ENCODE measurements at places on chromosomes 1 and 21.

DNA sequence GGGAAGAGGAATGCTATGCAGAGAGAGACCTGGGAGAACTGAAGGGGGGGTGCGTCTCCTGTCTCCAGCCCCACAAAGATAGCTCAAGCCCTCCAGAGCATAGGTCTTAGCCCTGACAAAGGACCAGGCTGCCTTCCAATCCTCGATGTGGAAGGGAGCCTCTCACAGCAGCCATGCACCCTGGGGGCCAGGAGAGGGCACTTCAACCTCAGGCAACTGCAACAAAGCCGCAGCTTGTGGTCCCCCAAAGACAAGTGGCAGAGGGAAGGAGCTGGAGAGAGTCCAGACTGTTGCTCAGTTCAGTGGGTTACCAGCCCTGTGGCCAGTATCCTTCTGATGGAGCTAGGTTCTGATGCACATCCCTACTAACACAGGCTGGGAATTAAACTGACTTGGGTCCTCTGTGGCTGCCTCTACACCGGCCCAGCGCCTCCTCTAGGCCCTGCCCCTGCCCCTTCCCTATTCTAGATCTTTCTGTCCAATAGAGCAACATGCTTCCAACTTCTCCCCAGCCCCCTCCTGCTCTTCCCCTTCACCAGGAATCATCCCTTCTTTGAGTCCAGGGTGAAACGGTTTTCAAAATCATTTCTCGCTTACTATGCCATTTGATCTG lies 100.7 kb upstream of the SPATA6 start:
- no peak for DNase-seq

DNA sequence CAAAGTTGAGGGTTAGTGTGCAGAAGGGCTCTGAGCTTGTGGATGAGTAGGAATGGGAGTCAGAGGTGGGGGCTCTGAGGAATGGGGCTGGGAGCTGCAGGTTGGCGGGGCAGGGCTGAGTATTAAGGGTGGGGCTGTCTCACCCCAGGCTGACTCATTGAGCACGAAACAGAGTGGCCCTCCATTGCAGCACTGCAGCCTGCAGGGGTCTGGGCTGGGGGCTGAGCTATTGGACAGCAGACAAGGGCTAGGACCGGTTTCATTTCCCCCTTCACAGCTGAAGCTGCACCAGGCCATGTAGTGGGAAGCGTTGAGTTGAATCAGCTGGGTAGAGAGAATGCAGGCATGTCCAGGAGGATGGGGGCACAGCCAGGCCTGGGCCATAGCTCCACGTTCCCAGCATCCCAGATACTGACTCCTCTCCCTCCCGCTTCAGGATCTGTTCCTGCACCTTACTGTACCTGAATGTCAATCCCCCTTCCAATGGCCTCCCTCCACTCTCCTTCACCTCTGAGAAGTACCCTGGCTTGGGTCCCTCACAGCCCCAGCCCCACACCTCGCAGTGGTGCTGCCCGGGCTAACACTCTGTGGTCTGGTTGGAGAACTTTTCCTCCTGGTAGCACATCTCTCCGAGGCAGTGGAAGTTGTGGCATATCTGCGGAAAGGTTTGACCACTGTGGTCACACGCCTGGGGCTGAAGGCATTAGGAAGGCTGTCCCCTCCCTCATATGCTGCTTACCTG lies 4.4 kb upstream of the INPP5B start:
- no peak for DNase-seq

DNA sequence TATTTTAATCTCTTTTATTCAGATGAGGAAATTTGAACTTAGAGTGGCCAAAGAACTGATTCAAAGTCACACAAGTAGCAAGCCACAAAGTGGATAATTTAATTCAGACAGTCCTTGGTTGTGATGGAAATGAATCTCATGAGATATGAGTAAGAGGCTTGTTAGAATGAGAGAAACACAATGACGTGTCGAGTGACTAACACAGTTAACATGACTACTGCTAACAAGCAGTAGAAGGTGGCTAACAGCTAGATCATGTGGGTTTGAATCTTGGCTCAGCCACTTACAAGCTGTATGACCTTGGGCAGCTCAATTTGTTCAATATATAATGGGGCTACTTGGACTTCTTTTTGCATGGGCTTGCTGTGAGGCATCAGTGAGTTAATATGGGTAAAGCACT lies 104.5 kb upstream of the LMO4 start:
- DNase-seq = no peak

DNA sequence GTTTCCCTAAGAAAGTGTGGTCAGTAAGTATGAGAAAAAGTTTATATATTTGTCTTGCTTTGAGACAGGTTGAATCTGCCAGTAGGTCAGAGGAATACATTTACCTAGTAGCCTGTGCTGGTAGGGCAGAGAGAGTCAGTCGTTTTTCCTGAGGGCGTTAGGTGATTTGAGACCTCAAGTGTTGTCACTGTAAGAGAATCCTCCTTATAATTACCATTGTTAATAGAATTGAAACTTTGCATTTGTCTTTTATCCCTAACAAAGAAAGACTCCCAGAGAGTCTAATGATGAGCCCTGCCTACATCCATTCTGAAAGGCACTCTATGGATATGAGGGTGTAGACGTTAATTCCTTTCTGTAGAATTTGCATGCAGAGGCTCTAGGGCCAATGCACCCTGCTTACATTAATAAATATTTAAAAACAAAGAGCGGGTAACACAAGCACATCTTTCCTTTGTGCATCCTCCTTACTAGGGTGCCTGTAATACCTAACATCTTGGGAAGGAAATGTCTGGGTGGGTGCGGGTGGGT lies 16.4 kb downstream of the PBX1 start:
- no peak for DNase-seq

- DNase-seq = no peak
Measured at GRCh38 chr1:117794073-117794472, 135.3 kb downstream of the GDAP2 start.

DNA sequence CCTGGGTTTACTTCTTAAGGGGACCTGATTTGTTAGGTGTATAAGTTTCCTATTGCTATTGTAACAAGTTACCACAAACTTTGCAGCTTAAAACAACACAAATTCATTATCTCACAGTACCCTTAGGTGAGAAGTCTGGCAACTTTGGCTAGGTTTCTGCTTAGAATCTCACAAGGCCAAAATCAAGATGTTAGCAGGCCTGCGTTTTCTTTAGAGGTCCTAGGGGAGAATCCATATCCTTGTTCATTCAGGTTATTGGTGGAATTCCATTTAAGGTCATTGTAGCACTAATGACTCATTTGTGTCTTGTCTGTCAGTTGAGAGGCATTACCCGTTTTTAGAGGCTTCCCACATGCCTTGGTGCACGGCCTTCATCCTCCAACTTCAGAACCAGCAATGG lies 8.2 kb upstream of the SH2D1B start:
- no peak for DNase-seq

- DNase-seq = no peak
Measured at GRCh38 chr1:160096274-160097116, 1.9 kb downstream of the IGSF8 start.

GRCh38 chr1:21775550-21775914 lies 7.4 kb downstream of the USP48 start:
- no peak for DNase-seq

DNA sequence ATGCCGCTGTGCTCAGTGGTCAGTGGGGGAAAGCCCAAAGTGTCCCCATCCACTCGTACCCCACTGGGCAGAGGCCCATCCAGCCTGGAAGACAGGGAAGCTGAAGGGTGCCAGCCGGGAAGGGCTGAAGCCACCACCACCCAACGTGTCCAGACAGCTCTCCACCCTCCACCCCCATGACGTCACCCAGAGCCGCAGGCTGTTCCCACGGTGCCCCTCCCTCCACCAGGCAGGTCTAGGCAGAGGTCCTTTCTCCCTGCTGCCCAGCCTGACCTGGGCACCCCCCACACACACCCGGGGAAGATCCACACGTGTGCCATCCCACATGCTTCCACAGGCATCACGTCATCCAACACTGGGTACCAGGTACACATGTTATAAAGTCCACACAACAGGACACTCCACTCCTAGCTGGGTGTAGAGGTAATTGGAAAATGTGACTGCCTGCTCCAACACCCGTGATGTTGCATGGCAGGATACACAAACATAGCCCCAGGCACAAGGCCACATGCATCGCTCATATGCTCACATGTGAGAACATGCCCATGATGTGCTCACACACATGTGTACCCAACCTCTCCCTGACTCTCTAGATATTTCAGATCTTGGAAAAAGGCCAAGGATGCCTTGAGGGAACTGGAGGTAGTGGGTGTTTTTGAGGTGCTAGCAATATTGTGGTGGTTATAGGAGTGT lies 5.1 kb upstream of the ARHGAP30 start:
- DNase-seq = no peak

DNA sequence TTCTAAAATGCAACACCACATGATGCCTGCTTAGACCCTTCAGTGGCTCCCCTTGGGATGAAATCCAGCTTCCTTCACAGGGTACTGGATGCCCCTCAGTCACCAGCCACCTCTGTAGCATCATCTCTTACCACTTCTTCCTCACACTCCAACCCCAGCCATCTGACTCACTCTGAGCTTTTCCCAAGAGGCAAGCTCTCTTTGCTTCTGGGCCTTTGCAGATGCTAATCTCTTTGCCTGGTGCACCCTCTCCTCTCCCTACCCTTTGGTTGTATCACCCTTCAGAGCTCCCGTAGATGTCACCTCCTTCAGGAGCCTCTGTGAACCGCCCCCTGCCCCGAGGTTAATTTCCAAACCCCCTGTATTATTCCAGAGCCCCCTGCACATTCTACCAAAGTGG lies 164.8 kb upstream of the ZC3H12A start:
- no peak for DNase-seq

Measured in CD4-positive, alpha-beta T cell treated with Interleukin-1 beta for 1 hour (primary cell).